WTC11 (cell line): ENCODE measurements at places on chromosomes 16 and 17.

- no peak for DNase-seq
- H3K27me3 ChIP-seq = peaks cover 73% of the 10 kb centered on the region
- H3K36me3 ChIP-seq = no peaks in the 10 kb centered on the region
- H3K4me1 ChIP-seq = peaks cover 14% of the 10 kb centered on the region
- peak overlapping the region; percentile 85; the same call in 1 of the 2 replicates for H3K4me3 ChIP-seq
- H3K27ac ChIP-seq = no peak overlapping the region
Observed at GRCh38 chr16:65124596-65124995, 2.7 kb upstream of the CDH11 start.

DNA sequence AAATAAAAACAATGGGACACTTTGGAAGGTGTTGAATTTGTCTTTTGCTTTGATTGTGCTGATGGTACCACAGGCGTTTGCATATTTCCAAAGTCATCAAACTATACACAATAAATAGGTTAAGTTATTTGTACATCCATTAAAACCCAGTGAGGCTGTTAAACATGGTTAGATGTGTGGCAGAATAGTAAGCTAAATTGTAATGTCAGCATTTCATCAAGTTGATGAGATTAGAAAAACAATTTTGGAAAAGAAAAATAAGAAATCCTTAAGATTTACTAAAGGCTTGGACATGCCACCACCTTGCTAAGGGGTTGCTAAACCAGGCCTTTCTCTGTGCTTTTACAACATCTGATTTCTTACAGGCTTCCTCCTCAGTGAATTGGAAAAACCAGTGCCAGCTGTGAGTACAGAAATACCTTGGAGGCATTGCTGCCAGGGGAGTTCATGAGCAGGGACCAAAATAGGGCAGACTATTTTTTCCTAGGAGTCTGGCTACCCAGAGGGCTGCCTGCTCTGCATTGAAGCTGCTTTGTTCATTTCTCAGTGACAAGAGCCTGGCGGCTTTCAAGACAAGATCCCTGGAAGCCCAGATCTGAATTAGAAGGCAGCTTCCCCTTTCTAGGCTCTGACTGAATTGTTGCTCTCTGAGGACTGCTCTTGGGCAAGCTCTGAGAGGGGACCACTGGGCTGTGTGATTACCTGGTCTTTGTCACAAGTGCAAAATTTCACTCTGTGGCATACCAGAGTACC, 43.4 kb upstream of the CA10 start:
- H3K4me3 ChIP-seq = no peak overlapping the region
- H3K4me1 ChIP-seq = no peaks in the 10 kb centered on the region
- H3K27me3 ChIP-seq = peaks cover 2% of the 10 kb centered on the region; the same call in 1 of the 2 replicates
- peaks cover 42% of the 10 kb centered on the region for H3K36me3 ChIP-seq
- DNase-seq = no peak

GRCh38 chr17:38750312-38751121, 2.0 kb upstream of the PSMB3 start:
- peak overlapping the region; percentile 90 for H3K27ac ChIP-seq
- H3K4me1 ChIP-seq = peaks cover 29% of the 10 kb centered on the region
- DNase-seq = peak; percentile 57
- peaks cover 2% of the 10 kb centered on the region for H3K27me3 ChIP-seq

DNA sequence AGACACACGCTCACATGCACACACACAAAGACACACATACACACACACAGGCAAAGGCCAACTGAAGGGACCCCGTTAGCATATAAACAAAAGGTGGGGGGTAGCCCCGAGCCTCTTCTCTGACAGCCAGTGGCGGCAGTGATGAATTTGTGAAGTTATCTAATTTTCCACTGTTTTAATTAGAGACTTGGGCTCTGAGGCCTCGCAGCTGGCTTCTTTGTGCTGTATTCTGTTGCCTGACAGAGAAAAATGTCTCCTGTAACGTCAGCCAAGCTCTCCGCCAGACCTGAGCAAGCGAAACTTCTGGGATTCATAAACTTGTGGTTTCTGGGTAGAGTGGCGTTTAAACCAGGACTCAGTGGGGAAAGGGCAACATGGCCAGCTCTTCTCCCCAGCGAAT, 113.9 kb upstream of the FOXF1 start:
- no peaks in the 10 kb centered on the region for H3K36me3 ChIP-seq
- no peak for DNase-seq
- H3K27me3 ChIP-seq = no peaks in the 10 kb centered on the region
- H3K27ac ChIP-seq = no peak overlapping the region
- H3K4me1 ChIP-seq = peaks cover 14% of the 10 kb centered on the region
- H3K4me3 ChIP-seq = no peak overlapping the region

- no peak overlapping the region for H3K4me3 ChIP-seq
- H3K36me3 ChIP-seq = no peaks in the 10 kb centered on the region
- no peak overlapping the region for H3K27ac ChIP-seq
- no peak for DNase-seq
- peaks cover 20% of the 10 kb centered on the region for H3K4me1 ChIP-seq
- peaks cover 4% of the 10 kb centered on the region for H3K27me3 ChIP-seq
Observed at GRCh38 chr17:58283674-58284612, 3.2 kb upstream of the MPO start.

- 0 out of 2 replicates have a peak, but pooled peaks cover 3% of the 10 kb centered on the region for H3K4me1 ChIP-seq
- H3K27me3 ChIP-seq = no peaks in the 10 kb centered on the region
- no peak overlapping the region for H3K4me3 ChIP-seq
Observed at GRCh38 chr16:53768593-53768992, 64.6 kb downstream of the FTO start.

DNA sequence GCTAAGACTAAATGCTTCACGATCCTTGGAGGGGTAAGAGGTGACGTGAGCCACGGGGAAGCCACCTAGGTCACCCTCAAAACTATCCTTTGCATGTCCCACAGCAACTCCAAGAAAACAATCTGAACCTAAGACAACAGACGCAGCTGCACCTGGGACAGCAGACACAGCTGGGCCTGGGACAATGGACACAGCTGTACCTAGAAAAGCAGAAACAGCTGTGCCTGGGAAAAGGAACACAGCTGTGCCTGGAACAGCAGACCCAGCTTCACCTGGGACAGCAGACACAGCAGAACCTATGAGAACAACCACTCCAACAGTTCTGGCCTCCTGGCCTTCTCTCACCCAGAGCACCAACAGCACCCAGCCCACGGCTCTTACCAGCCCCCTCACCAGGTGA, 11.7 kb upstream of the CD300LD start:
- no peaks in the 10 kb centered on the region for H3K36me3 ChIP-seq
- no peak overlapping the region for H3K4me3 ChIP-seq
- no peak for DNase-seq
- H3K4me1 ChIP-seq = peaks cover 2% of the 10 kb centered on the region

DNA sequence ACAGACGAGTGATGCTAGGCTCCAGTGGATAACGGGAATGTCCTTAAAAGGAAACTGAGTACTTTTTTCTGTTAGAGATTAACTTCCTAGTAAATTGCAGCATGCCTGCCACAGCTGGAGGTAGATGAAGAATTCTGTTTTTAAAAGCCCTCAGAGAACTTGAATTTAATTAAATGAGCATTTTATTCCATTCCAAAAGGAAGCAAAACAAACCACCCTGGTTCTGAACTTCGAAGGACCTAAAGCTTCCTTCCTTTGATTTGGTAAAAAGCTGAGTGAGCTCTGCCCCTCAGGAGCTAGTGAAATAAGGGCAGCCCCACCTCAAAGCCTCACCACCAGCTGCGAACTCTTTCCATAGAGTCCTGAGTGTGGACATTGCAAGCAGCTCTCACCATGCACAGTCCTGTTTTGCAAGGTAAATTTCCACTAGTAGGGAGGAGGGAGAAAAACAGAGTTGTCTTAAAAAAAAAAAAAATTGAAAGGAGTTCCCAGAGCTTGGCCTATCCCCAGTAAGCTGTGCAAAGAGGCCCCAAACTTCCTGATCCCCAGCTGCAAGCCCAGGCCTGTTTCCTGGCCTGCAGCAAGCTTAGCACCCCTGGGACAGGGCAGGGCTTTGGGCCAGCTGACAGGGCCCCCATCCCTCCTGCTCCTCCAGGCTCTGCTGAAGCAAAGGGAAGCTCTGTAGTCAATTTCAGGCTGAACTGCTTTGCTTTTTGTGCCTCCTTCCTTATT, 11.2 kb downstream of the CHD9NB start:
- peaks cover 35% of the 10 kb centered on the region for H3K27me3 ChIP-seq
- peak; percentile 31 for DNase-seq
- peaks cover 76% of the 10 kb centered on the region for H3K4me1 ChIP-seq
- H3K4me3 ChIP-seq = peak overlapping the region; percentile 73
- H3K36me3 ChIP-seq = peaks cover 7% of the 10 kb centered on the region; the same call in 1 of the 2 replicates

DNA sequence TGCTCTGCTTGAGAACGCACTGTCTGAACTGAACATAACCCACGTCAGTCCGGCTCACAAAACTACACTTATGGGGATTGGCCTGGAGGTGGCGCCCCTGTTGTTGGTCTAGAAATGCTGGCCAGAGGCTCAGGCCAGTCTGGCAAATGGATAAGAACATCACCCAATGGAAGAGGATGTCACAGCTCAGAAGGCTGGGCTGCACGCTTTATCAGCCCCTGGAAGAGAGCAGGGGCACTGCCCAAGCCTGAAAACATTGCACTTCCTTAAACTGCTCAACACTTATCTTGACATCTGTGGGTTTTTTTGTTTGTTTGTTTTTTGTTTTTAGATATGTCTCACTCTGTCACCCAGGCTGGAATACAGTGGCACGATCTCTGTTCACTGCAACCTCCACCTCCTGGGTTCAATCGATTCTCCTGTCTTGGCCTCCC, 24.8 kb upstream of the BPTF start:
- no peak overlapping the region for H3K27ac ChIP-seq
- H3K4me3 ChIP-seq = no peak overlapping the region
- peak; percentile 79 for DNase-seq
- H3K27me3 ChIP-seq = no peaks in the 10 kb centered on the region
- no peaks in the 10 kb centered on the region for H3K36me3 ChIP-seq

DNA sequence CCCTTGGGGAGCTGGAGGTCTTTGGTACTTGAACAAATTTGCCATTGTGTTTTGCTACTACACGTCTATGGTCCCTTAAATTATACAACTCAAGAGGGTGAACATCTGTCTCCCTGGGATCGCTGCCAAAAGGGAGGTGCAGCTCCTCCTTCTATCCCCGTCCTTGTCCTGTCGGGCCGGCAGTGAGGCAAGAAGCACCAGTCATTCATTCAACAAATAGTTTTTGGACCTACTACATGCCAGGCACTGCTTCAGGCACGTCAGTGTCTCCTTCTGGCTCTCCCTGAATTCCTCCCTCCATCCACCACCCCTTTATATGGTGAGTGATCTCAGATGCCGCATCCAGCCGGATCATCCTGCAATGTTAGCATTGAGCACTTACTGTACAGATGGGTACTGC, 2.2 kb upstream of the RPL38 start:
- peaks cover 24% of the 10 kb centered on the region for H3K36me3 ChIP-seq
- no peak for DNase-seq
- peaks cover 24% of the 10 kb centered on the region for H3K27me3 ChIP-seq
- no peak overlapping the region for H3K27ac ChIP-seq
- H3K4me3 ChIP-seq = no peak overlapping the region

DNA sequence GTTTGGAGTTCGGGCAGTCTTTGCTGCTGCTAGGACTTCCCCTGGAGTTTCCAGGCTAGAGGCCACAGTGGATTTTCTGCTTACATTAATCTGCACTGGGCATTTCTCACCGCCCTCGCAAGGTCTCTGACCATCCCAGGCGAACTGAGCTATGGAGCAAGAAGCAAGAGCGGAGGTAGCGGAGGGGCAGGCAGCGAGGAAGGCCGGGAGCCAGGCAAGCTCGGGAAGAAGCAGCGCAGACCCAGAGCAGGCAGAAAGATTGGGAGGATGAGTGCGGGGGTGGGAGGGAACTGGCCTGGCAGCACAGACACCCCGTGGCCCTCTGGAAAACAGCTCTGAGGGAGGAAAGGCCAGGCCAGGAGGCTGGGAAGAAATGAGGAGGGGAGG, 3.8 kb downstream of the COTL1 start:
- peaks cover 17% of the 10 kb centered on the region for H3K36me3 ChIP-seq
- peaks cover 31% of the 10 kb centered on the region for H3K4me1 ChIP-seq
- DNase-seq = no peak
- no peak overlapping the region for H3K4me3 ChIP-seq
- peaks cover 11% of the 10 kb centered on the region for H3K27me3 ChIP-seq
- no peak overlapping the region for H3K27ac ChIP-seq

DNA sequence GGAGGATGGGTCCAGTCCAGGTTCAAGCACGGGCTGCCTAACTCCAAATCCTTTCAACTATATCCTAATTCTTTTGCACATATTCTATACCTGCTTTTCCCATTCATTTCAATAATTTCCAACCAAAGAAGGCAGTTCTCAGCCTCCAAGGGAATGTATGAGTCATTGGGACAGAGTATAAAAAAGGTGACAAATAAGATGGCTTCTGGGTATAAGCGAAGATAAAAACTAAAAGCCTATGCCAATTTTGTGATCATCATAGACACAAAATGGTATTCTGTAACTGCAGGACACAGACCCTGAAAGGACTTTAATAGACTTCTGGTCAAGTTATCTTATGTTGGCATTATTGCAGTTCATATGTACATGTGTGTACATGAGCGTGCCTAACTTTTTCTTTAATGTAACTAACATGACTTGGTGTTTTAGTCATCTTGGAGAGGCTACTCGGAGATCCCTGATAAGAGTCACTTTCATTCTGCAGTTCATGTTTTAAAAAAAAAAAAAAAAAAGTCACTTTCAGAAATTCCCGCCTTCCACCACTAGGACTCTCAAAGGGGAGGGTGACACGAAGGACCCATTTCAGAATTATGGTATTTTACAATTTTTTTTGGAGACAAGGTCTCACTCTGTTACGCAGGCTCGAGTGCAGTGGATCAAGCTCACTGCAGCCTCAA, 17.3 kb downstream of the COG1 start:
- DNase-seq = no peak
- H3K4me3 ChIP-seq = no peak overlapping the region
- no peaks in the 10 kb centered on the region for H3K27me3 ChIP-seq

GRCh38 chr16:86857807-86858206, 279.5 kb downstream of the FOXL1 start:
- H3K27ac ChIP-seq = no peak overlapping the region
- no peaks in the 10 kb centered on the region for H3K4me1 ChIP-seq
- H3K4me3 ChIP-seq = no peak overlapping the region

GRCh38 chr17:59611503-59611902, 8.2 kb upstream of the CLTC start:
- no peak for DNase-seq
- peaks cover 14% of the 10 kb centered on the region for H3K36me3 ChIP-seq
- H3K27ac ChIP-seq = no peak overlapping the region
- no peaks in the 10 kb centered on the region for H3K27me3 ChIP-seq
- H3K4me1 ChIP-seq = no peaks in the 10 kb centered on the region
- no peak overlapping the region for H3K4me3 ChIP-seq
